ENCODE measurements at places on chromosomes 16 and 17.

DNA sequence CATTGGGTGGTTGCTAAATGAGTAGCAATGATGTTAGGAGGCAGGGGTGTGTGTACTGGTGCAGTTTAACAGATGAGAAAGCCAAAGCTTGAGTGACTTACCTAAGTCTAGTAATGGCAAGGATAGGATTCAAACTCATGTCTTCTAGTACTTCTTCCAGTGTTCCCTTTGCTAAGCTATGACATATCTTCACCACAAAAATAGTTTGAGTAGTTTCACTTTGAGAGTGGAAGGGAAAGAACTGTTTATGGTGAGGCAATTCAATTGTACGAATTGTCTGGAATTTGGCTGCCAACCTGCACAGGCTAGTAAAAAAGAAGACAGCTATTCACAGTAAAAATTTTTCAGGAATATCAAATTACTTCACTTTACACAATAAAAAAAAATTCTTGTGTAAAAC, 138.0 kb downstream of the NLK start:
- no peak for DNase-seq

- peak; percentile 14 for DNase-seq
Observed at GRCh38 chr17:77189148-77189547, 48.4 kb downstream of the SEC14L1 start.

DNA sequence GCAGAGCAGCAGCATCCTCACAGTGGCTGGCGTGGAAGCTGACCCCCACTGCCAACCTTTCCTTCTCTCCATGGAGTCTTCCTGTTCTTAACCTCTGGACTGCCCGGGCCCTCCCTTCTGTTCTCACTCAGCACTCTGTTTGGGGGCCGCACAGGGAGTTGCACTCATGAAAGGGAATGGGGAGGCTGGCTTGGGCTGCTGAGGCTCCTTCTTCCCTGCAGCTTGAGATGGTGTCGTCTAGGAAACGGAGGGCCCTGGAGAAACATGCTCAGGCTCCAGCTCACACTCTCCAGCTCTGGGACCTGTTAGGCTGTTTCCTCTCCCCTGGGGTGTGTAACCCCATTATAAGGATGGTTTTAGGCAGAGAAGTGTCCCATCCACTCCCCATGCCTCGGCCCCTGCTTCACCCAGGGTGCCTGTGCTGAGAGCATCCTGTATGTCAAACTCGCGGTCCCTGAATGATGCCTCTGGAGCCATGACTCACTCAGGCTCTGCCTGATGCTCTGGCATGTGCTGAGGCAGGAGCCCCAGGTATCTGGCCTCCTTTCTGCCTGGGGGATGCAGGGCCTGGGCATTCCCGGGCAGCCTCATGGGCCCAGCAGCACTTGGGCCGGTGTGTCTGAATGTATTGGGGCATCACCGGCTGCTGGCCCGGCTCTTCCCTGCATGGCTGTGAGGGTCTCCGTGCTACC, 18.9 kb downstream of the TMEM94 start:
- no peak for DNase-seq

DNA sequence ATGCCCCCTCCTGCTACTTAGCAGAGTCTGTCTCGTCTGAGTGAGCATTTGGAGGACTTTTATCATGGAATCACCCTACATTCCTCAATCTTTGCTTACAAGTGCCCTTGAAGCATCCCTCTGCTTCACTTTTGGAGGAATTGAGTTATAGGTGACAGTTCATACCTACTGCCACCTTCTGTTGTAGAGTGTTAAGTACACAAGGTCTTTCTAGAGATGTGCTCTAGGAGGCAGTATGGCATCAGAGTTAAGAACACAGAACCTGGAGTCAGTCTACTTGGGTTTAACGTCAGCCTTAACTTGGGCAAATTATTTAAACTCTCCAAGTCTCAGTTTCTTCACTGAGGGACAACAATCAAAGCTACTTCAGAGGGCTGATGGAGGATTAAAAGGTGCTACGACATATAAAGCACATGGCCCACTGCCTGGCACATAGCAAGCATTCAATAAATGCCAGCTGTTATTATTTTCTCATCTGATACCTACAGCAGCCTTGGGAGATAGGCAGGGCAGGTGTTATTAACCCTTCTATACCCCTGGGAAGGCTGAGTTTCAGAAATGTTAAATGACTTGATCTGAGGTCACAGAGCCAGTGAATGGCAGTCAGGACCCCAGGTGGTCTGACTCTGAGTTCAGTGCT, 62.2 kb downstream of the UTP18 start:
- no peak for DNase-seq

GRCh38 chr16:4591191-4591590, 23.5 kb downstream of the UBALD1 start:
- no peak for DNase-seq

DNA sequence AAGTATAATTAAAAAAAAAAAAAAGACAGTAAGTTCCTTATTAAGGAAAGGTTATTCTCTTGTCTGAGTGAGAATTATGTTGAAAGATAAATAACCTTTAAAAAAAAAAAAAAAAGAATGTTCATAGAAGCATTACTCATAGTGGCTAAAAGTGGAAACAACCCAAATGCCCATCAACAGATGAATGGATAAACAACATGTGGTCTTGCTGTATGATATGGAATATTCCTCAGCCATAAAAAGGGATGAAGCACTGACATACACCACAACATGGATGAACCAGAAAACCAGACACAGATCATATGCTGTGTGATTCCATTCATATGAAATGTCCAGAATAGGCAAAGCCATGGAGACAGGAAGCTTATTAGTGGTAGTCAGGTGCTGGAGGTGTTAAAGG, 9.2 kb upstream of the CCNF start:
- no peak for DNase-seq

- DNase-seq = no peak
Observed at GRCh38 chr16:55565086-55565485, 1.4 kb upstream of the CAPNS2 start.

DNA sequence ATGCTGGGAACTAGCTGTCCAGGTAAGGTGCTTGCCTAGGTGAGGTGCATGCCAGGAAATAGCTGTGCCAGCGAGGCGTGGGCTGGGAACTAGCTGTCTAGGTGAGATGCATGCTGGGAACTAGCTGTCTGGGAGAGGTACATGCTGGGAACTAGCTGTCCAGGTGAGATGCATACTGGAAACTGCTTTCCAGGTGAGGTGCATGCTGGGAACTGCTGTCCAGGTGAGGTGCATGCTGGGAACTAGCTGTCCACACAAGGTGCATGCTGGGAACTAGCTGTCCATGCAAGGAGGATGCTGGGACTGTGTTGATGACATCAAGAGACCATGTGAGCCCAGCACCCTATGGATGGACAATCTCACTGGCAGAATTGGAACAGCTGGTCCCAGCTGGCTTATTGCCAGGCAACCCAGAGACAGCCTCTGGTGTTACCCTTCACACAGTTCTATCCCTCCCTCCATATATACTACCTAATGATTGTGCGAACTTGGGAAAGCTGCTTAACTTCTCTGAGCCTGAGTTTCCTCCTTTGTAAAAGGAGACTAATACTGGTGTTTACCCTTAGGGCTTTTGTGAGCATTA, 479.9 kb upstream of the RBFOX1 start:
- DNase-seq = no peak

DNA sequence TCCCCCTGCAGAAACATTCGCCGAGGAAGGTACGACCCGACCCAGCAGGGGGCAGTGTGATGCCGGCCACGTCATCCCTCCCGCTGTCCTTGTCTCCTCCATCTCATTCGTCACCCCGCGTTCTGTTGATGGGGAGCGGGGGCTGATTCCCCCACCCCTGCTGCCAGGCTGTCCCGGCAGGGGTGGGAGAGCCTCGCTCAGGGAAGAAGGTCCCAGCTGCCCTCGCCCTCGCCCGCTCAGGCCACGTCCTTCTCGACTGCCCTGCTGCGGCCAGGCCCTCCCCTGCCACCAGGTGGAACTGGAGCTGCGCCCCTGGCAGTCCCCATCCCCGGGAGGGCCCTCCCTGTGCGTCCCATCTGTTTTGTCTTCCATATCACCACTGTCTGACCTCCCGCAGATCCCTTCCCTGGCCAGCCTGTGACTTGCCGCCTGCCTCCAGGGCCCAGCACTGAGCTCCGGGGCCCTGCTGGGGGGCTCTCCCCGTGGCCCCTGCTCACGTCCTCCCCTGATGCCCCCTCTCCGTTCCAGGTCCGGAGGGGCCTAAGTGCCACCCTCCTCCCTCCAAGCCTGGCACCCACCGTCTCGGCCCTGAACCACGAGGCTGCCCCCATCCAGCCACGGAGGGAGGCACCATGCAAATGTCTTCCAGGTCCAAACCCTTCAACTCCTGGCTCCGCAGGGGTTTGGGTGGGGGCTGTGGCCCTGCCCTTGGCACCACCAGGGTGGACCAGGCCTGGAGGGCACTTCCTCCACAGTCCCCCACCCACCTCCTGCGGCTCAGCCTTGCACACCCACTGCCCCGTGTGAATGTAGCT, 20.6 kb downstream of the ADAM11 start:
- DNase-seq = peak; percentile 81

DNA sequence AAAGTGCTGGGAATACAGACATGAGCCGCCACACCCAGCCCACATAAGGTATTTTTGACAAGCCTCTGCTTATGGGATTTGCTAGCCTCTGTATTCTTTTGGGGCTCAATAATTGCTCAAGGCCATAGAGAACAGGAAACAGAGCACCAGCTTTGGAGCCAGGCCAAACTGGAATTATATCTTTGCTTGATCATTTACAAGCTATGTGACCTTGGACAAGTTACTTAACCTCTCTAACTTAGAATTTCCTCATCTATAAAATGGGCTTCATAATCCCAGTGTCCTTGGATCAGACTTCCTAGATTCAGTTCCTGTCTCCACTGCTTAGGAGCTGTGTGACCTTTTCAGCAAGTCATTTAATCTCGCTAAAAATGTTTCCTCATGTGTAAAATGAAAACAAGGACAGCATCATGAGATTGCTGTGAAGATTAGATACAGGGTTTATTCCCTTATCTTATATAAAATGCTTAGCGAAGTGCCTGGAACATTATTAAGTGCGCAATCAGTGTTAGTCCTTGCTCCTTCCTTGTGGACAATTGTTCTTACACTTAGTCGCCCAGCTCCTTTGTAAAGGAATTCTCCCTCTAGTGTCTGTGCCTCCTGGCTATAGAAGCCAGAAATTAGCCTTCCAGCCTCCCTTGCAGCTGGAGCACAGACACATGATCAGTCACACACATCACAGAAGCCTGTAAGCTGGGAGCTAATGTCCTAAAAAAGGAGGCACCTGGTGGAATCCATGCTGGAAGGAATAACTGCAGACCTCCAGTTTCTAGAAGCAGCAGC, 16.6 kb downstream of the KRT9 start:
- DNase-seq = no peak

- no peak for DNase-seq
Observed at GRCh38 chr17:72465191-72466024, 344.6 kb downstream of the SOX9 start.

- DNase-seq = no peak
Observed at GRCh38 chr17:51869387-51869786, 289.1 kb downstream of the CA10 start.

- peak; percentile 68 for DNase-seq
Observed at GRCh38 chr17:49210158-49211029, at the start of the genes ABI3 and GNGT2. Gene ABI3, plus strand, starts transcription at chr17:49210707. Its CDS starts 18 bp downstream, at chr17:49210725. Gene GNGT2, minus strand, starts transcription at chr17:49210574. Its CDS starts 3,152 bp downstream, at chr17:49207422.

- peak; percentile 22 for DNase-seq
Observed at GRCh38 chr16:72474501-72475123, 302.7 kb upstream of the PMFBP1 start.

DNA sequence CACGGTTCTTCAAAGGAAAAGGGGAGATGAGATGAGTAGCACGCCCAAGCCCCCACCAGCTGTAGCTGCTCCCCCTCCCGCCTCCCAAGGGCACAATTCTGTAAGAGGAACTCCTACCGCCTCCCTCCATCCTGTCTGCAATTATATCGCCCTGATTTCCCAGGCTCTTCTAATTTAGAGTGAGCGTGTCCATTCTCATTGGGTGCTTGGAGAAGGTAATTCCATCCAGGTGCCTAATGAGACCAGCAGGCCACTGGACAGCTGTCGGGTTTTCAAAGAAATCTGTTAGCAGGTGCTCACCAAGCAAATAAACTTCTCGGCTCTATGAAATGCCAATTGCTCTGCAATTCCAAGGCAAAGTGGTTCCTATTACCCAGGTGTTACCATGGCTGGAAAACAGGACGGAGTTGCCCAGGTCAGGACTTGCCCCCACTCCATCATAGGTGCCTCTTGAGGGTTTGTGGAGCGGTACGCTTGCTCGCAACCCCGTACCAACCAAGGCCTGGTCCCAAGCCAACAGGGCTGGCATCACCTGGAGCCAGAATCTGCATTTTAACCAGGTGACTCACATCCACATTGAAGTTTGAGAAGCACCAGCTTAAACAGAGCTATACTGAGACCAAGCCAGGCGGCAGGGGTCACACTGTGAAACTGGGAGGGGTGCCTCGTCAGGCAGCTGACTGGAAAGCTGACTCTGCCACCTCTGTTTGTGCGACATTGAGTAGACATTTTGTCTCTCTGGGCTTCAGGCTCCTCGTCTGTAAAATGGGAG, 16.5 kb upstream of the MEAK7 start:
- DNase-seq = no peak

DNA sequence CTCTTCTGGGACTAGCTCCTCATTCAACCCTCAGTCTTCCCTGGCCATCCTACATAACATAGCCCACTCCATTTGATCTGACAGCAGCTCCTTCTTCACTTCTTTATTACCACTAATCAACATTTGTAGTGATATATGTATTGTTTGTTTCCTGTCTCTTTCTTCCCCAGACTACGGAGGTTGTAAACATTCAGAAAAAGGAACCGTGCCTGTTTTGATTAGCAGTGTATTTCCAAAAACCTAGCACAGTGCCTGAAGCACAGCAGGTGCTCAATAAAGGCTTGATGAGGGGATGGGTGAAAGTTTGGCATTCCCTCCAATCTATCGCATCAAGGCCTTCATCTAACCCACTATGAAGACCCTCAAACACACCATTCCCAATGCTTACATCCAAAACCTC, 150.8 kb downstream of the XYLT1 start:
- DNase-seq = no peak

- DNase-seq = no peak
Observed at GRCh38 chr17:30969989-30970830, 629 bp upstream of the RNF135 start.

GRCh38 chr17:2384439-2385127, 16.3 kb downstream of the MNT start:
- no peak for DNase-seq

GRCh38 chr16:85234310-85235204, 122.3 kb upstream of the CIBAR2 start:
- DNase-seq = no peak

- no peak for DNase-seq
Observed at GRCh38 chr16:87818533-87819161, 50.7 kb downstream of the SLC7A5 start.

- no peak for DNase-seq
Observed at GRCh38 chr16:86321491-86321890, 188.8 kb upstream of the FOXF1 start.

DNA sequence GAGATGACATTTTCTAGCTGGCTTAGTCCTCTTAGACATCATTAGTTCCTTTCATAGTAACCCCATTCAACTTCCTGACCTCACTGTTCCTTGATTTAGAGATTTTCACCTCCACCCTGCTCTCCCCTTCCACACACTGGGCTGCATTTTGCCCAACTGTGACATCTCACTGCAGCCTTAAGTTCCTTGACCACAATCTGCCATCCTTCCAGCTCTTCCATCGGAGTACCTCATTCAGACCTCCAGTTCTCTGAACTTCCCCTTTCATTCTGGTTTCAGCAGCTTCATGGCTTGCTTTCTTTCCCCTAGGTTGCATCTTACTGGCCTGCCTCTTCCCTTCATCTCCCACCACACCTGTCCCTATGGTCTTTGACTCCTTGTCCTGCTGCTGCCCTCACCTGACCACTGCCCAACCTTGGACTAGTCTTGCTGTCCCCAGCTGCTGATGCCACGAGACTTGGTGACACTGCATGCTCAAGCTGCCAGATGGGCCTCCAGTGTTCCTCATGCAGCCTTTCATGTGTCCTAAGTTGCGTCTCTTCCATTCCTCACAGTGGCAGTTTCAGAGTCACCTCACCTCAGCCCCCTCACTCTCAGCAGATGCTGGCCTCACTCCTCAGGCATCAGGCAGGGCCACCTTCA, 40.8 kb downstream of the NUP88 start:
- no peak for DNase-seq
